ENCODE measurements at places on chromosomes 3 and 15.

DNA sequence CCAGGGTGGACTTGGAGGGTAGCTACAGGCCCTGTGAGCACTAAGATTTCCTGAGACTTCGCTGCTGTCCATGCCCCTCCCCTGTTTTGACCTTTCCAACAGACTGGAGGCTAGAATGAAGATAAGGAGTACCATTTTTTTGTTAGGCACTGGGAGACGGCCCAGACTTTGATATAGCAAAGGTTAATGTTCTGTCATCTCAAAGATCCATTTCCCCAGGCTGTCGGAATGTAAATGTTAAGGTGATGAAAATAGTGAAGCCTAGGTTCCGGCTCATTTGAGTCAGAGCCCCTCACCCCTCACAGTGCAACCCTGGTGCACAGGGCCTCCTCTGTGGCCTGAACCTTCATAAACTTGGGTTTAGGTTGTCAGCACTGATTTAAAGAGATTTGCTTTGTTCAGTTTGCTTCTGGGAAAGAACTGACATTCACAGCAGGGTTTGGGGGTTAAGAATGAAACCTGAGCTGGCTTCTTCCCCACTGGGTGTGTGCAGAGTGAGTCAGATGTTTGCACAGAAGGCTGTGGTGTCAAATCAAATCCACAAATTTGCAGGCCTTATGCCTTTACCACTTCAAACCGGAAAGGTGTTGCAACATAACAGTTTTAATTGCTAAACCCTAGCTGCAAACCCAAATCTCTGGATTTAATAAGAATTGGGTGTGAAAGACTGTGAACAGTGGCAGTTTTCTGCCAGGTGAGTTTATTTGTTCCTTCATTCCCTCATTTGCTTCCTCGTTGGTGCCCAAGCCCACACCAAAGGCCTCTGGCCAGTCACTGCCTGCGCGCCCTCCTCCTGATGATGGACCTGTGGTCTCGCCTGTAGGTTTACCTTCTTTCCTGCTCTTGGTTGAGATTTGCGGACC lies 20.6 kb upstream of the KCTD6 start:
- no peak for DNase-seq

GRCh38 chr3:100040451-100041225 lies 73.7 kb downstream of the FILIP1L start:
- DNase-seq: no peak

DNA sequence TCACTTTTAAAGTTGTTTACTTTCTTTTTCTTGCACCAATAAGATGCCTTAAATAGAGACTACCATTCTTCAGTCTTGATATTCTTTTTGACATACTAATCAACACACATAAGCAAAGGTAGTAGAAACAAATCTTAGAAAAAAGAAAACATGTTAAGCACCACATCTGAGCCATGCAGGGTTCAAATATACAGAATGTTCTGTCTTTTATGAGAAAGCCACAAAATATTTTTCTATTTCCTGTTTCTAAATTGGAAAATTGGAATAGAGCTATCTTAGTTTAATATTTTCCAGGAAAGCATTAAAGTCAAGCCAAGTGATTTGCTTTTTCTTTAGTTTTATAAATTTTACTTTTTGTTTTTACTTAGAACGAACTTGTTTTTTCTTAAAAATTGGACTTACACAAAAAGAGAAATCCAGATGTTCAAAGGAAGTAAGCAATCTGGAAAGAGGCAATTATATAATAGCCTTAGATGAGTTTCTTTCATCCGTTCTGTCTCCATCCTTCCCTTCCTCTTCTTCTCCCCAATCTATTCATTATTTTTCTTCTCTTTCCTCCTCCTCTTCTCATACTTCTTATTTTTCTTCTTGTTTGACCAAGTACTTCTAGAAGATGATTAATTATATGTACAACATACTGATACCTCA lies 731.7 kb downstream of the SQOR start:
- DNase-seq: no peak

DNA sequence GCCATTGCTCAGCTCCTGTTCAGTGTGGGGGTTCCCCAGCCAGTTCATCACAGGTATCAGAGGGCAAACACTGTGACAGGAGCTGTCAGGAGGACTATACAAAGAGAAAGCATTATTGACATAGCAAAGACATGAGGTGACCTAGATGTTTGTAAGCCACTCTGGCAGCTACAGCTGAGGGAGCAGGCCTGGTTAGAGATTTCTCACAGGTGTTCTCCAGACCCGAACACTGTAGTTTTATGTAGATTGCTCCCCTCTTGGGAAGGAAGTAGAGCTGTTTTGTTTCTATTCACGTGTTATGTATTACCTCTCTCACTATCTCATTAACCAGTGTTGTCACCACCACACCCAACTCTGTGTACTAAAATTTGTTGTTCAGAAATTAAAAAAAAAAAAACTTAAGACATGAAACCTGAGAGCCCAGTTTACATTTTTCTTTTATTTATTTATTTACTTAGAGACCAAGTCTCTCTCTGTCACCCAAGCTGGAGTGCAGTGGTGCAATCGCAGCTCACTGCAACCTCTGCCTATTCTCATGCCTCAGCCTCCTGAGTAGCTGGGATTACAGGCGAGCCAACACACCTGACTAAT lies 123.7 kb downstream of the RBPMS2 start:
- no peak for DNase-seq

GRCh38 chr3:170154084-170154483 lies 27.4 kb downstream of the PHC3 start:
- no peak for DNase-seq

GRCh38 chr15:76954744-76955143 lies 23.2 kb downstream of the RCN2 start:
- no peak for DNase-seq

DNA sequence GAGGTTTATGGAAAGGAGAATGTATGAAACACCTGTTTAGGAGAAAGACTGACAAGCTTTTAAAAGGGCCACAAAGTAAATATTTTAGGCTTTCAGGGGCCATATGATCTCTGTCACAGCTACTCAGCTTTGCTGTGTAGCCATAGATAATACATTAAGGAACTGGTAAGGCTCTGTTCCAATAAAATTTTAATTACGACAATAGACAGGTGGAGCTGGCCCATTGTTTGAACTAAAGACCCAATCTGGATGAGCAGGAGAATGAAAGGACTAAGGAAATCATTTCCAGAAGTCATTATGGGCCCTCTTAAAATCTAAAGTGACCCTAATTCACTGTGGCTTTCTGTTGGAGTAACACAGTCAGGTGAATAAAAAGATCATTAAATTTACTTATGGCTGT lies 48.5 kb upstream of the SLC12A8 start:
- no peak for DNase-seq

- no peak for DNase-seq
Measured at GRCh38 chr3:29153811-29154210, 127.1 kb upstream of the RBMS3 start.

DNA sequence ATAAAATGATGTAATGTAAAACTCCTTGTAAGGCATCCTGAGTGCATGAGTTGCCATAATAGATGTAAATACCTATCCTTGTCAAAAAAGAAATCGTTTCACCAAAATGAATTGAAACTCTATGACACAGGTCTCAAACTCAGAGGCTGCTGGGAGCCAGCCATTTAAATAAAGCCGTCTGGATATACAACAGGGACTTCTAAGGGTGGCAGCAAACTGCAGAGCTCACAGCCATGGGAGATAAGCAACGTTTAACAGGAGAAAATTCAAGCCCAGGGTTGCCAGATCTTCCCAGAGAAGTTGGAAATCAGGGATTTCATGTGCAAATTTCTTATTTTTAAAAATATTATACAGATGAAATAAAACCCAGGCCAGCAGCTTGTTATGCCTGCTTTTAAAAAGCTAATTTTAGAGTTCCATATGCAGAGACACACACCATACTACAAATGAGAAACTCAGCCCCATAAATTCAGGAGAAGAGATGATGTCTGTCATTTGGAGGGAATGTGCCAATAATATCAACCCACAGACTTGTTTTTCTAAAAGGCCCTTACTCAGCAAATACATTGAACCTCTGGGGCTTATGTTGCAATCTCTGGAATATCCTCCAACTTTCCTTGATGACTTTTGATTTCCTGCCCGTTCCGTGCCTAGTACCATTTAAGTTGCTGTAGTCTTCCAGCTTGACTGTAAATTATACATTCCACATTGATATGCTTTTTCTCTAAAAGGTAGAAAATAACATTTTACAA lies 75.6 kb downstream of the AQP9 start:
- DNase-seq: no peak

- no peak for DNase-seq
Measured at GRCh38 chr15:101813803-101814534, 2.0 kb downstream of the OR4F15 start.

GRCh38 chr3:52022323-52023100 lies 26.8 kb upstream of the RPL29 start:
- no peak for DNase-seq

DNA sequence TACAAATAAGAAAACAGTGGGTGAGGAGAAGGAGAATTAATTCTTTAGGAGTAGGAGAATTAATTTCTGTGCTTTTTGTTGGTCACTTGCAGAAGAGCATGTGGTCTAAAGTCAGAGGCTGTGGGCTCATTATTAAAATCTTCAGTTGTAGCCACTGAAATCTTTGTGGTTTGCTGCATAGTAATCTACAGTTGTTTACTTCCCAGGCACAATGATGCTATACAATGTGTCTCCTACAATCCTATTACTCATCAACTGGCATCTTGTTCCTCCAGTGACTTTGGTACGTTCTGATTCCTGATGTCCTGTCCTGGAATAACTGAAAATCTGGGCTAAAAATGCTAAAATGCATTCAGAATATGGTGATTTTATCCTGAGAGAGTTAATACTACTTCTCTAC lies 21.0 kb downstream of the IFT122 start:
- no peak for DNase-seq

GRCh38 chr3:102415553-102415952 lies 19.3 kb upstream of the ZPLD1 start:
- DNase-seq: no peak

GRCh38 chr15:26222781-26223180 lies 359.7 kb upstream of the ATP10A start:
- no peak for DNase-seq

DNA sequence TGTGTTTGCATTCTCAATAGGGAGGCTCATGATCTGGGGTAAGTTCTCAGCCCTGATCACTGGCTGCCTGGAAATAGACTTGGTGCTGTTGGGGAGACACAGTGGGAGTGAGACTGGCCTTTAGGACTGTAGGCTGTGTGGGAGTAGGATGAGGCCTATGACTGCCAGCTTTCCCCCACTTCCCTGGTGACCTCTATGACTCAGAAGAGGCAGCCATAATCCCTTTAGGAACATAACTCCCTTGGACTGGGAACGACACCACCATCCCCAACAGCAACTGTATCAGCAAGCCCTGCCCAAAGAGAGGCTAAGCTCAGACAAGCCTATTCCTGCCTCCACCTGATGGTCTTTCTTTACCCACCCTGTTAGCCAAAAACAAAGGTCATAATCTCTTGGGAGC lies 91.3 kb downstream of the SUCNR1 start:
- DNase-seq: no peak

DNA sequence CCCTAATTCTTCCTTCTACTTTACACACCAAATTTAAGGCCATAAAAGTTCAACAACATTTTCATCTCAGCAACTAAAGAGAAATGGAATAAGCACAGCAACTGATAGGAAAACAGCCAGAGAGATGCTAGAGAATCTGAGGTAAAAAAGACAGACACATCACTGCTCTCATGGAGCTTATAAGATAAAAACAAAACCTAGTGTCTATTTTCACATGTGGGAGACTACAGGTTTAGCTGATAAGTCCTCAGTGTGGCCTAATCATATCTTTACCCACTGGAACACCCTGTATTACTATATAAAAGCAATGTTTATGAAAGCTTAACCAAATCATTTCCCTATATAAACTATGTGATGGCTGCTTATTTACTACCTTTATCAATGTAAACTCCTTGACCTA lies 33.0 kb downstream of the KPNA4 start:
- DNase-seq: no peak

- DNase-seq: no peak
Measured at GRCh38 chr3:155595371-155595770, 149.5 kb downstream of the PLCH1 start.

DNA sequence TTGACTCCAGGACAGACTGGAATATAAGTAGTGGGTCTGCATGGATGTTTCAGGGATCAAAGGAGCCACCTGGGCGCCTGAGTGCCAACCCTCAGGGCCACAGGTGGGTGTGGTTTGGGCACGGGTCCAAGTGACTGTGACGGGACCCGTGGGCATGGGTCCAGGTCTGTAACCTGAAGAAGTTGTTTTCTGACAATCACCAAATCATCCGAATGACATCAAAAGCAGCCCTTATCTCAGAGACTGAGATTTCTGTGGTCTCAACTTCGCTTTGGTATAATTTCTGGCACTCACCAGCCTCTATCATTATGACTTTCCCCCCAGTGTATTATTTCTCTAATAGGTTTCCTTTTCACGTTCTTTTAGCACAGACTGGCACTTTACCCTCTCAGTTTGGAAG lies 24.4 kb downstream of the RLBP1 start:
- DNase-seq: no peak

GRCh38 chr15:24966364-24967103 lies 11.7 kb downstream of the SNRPN start:
- no peak for DNase-seq
